Stromal cell of bone marrow (primary cell): ENCODE measurements at places on chromosomes 5 and 9.

DNA sequence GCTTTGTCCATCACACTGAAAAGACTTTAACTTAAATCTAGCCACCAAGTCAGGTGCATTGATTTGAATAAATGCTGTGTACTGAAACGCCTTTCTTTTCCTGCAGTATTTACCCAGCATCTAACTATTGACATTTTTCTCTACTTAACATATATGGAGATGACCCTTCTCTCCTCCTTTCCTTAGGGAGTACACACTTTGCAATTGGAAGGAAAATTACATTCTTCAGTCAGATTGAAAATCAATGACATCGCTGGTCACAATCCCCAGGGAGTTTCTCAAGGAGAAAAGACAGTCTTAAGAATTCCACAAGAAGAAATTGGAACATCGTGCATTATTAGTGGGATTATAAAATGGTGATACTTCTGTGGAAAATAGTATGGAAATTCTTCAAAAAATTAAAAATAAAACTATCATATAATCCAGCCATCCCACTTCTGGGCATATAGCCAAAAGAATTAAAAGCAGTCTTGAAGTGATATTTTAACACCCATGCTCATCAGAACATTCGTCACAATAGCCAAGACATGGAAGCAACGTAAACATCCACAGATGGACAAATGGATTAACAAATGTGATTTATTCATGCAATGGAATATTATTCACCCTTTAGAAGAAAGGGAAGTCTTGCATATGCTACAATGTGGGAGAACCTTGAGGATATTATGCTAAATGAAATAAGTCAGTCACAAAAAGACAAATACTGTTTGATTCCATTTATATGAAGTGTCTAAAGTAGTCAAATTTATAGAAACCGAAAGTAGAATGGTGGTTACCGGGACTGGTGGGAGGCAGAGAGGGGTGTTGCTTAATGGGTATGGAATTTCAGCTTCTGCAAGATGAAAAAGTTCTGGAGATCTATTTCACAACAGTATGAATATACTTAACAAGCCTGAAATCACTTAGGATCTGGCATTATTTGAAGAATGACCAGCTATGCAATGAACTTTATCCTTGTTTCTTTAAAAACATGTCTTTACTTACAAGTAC, 14.3 kb upstream of the FREM1 start:
- DNase-seq, result peak; percentile 54

GRCh38 chr5:34978681-34979080, 49.3 kb downstream of the DNAJC21 start:
- DNase-seq, result no peak

- no peak for DNase-seq
Observed at GRCh38 chr9:81103597-81104471, 585.5 kb downstream of the TLE1 start.

- no peak for DNase-seq
Observed at GRCh38 chr9:99286536-99286935, 64.5 kb downstream of the SEC61B start.

- DNase-seq, result peak; percentile 89
Observed at GRCh38 chr9:73149371-73150067, 2.1 kb upstream of the ANXA1 start.

- DNase-seq, result no peak
Observed at GRCh38 chr9:116112236-116112635, 41.4 kb upstream of the PAPPA start.
